ENCODE measurements at places on chromosomes 5 and 9.

DNA sequence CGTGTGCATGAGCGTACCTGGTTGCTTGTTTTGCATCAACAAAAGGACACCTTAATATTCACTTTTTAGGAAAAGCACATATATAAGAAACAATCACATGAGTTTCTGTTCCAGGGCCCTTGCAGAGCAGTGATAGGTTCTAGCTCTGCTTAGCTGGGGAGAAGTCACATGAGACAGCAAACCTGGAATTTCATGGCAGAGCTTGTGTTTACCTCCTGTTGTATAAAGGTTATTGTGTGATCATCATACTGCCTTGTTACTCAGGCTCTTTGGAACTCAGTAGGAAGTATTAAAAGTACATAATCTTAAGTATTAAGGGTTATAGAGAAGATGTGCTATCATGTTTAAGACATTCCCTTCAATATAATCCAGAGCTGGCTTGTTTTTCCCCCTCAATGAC, 18.0 kb upstream of the VLDLR start:
- no peak for DNase-seq

DNA sequence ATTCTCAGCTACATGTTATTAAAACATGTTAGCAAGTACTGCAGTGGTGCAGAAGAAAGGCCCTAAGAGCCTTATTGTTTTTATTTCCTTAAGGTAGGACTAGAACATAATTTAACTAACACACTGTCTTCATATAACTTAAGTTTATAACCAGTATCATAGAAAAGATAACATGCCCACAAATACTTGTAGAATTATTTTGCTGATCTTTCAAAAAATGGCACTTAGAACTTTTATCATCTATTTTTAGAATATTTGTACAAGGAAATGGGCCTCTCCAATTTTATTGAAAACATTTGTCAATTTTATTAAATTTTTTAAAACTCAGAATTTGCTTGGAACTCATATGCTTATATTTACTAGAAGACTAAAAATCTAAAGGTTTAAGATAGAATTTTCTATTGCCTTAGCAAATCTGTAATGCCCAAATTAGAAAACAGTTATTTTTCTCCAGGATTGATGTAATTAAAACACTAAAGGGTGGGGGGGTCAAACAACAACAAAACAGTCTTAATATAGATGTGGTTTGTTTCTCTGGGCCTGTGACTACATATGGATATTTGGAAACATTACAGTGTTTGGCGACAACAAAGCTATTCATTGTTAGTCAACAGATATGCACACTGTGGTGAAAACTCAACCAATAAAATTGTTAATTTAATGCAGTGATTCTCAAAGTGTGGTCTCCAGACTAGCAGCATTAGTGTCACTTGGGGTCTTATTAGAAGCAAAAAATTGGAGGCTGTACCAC, 360.4 kb downstream of the PDE4D start:
- DNase-seq, result no peak

DNA sequence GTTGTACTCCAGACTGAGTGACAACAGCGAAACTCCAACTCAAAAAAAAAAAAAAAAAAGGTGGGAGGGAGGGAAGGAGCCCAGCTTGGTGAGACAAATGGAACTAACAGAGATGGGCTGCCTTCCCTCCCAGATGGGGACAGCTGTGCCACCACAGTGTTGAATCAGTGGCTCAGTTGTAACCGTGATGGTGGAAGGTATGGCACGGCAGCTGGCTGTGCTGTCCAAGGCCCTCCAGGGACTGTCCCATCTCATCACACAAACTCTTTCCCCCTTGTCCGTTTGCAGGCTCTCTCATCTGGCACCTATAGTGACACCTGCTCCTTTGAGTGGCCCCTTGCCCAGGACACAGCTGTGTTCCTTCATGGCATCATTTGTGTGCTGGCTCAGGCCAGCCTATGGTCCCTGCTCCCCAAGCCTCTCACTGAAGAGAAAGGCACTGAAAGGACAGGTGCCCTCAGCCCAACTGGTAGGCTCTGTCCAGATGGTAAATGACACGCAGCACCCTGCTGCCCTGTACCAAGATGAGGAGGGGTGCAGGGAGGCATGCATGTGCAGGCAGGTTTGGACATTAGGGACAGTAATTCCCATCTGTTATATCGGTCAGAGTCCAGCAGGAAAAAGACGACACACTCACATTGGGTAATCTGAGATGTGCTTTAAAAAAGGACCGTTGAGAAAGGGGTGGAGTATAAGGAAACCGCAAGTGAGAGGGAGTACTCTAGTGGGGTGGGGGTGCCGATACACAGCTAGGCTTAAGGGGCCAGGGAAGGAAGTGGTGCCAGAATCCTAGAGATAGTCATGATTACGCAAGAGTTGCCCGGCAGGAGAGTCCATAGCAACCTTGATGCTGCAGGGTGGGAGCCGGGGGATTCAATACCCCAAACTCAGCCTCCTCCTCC, 4.3 kb downstream of the SMIM33 start:
- DNase-seq, result no peak

DNA sequence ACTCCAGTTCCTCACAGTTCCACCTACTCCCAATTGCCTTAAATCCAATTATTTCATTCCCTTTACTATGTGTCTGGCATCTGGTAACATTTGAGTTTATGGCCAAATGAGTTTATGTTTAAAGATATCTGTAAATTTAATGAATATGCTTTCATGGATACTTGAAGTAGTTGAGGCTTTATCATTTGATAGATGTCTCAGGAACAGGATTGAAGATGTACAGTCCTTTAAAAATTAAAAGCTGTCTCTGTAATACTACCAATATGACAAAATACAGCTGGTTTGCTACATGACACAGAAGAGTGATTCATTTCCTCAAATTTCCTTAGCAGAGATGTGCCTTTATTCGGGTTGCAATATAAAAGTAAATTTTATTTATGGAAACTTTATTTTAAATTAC, 2326.0 kb upstream of the ACO1 start:
- no peak for DNase-seq

DNA sequence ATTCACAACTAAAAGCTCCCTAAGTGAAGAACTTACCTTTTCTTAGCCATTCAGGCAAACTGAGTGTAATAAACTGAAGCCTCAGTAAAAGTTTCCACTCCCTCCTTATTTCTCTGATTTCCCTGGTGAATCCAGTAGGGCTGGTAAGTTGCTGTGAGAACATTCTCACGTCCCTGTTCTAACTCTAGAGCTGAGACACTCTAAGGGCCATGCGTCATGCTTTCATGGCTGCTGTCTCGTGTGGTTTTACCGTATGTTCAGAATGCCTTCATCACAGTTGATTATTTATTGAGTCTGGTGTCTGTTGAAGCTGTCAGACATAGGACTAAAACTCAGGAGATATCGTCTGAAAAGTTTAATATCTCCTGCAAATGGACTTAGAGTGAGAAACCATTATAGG, 1.3 kb downstream of the OR2S2 start:
- DNase-seq, result no peak

DNA sequence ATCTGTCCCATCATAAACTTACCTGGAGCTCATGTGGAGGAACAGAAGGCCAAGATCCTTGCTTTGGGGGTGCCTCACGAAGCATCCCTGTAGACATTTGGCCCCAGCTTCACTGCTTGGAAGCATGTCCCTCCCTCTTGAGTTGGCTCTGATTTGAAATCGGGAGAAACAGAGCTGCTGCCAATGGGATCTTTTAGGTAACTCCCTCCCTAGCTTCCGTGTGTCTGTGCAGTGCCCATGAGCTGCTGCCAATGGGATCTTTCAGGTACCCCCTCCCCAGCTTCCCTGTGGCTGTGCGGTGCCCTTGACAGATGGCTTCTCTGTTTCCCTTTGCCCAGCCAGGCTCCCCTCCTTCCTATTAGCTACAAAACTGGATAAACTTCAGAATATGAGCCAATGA, 178.0 kb downstream of the NR3C1 start:
- DNase-seq, result no peak

DNA sequence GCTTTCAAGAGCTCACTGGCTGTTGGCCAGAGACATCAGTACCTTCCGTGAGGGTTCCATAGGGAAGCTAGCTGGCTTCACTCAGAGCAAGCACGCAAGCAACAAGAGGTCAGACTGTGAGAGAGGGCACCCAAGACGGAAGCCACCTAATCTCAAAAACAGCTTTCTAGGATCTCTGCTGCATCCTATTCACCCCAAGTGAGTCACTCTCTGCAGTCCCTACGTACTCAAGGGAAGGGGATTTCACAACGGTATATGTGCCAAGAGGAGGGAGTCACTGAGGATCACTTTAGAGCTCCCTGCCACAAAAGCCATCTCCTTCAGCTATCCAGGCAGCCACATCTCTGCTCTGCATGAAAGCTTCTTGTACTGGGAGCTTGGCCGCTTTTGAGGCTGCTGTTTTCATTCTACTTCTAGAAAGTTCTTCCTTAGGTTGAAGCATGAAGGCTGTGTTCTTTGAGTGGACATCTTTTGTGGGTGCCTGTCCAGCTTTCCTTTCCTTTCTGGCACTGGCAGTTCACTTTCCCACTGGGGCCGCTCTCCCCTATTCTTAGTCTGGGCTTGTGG, 249.5 kb downstream of the MAN2A1 start:
- no peak for DNase-seq

DNA sequence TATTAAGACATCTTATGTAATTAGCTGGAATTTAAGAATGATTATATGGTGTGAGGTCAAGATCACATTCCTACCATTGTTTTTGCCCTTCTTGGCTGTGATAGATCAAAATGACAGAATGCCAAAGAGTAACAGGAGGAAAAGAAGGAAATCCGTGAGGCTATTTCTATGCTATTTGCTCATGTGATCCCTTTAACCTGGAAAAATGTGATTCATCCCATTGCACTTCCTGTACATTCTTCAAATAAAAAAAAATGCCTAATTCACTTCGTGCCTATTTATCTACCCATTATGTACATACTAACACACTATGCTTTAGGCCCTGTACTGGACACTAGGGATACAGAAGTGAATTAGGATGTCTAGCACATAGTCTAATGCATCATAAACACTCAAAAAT, 154.1 kb upstream of the PAPPA start:
- DNase-seq, result no peak

- no peak for DNase-seq
These were observed 181.9 kb upstream of the ADRA1B start for GRCh38 chr5:159734366-159734765.

- DNase-seq, result no peak
These were observed 603.6 kb downstream of the PSAT1 start for GRCh38 chr9:78900500-78900899.

- no peak for DNase-seq
These were observed 21.7 kb downstream of the HBEGF start for GRCh38 chr5:140324617-140325241.
